NCI-H510A (cell line): ENCODE measurements at places on chromosomes 12 and 14.

DNA sequence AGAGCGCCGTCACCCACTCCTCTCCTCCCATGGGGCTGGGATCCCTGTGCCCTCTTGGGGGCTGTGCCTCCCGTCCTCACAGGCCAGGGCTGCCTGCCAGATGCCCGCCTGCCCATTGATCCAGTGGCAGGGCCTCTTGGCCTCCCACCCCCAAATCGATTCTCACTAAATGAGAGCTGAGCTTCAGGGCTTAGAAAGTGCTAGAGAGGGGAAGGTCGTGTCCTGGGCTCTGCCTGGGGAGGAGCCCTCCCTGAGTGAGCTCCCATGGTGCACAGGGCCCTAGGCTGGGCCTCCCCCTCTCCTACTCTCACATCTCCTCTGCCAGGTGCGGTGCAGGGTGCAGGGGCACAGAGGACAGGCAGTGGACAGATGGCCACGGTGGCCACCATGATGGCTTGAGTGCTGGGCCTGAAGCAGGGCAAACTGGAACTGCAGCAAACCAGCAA is 9.2 kb downstream of the BEGAIN start:
- DNase-seq, result no peak

GRCh38 chr12:101174541-101174940 is 35.5 kb downstream of the SLC5A8 start:
- no peak for DNase-seq

DNA sequence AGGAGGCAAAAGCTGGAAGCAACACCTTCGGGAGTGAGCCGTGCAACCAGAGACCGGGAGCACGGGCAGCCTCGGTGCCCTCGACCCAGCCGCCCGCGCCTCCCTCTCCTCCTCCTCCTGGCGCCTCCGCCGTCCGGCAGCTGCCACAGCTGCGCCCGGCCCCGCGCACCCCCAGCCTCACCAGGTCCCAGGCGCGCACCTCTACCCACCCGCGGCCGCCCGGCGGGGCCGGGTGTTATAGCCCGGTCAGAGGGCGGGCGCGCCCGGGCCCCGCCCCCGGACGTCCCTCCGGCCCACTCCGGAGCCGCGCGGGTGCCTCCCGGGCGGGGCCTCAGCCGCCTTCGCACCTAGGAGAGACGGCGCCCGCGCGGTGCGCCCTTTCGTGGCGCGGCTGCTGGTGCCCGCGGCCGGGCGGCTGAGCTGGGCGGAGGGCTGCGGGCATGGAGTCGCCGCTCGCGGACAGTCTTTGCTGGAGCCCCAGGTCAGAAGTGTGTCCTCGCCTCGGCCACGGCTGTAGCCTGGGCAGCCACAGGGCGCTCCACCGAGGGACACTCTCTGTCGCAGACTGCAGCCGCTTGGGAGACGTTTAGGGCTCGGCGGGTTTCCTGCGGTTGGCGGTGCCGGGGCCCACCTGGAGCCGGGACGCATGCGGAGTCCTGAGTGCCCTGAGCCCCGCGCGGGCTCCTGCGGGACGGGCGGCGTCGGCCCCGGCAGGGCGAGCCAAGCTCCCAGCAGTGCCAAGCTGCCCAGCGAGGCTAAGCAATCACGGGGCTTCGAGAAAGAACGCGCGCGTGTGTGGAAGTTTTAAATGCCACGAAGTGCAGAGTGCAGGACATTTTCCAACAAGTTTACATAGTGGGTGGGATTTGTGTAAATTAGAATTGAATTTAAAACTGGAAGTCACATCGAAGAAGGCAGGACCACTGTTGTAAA is at the start of gene CPM:
CPM (minus strand) TSS at position 211 of the 933 bp plus-strand sequence. CDS start 334 bp downstream, outside the sequence.
- DNase-seq, result peak; percentile 78

DNA sequence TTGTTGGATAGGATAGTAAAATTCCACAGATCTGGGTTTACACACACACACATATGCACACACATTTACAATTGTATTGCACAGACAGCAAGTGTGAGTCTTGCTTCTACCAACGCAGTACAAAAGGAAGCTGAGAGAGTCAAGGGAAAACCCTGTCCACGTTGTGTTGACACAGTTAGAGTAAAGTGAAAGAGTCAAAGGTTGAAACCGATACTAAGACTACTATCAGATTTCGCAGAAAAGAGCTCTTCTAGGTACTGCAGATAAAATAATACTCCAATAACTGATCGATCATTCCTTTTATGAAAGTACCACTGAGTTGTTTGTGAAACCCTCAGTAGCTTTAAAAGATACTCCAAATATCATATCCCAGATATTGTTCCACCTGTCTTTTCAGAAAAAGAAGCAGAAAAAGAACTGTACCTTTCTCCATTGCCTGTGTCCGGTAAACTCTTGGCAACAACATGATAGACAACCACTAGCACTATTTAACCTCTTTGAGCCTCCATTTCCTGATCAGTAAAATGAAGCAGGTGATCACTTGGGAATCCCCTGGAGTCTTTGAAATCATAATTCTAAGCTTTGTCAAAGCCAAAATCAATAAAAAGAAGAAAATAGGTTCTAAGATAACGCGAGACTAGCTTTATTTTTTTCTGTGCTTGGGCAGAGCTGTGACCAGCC is 224.6 kb upstream of the FOXN3 start:
- no peak for DNase-seq

GRCh38 chr14:24314377-24315193 is 3.3 kb downstream of the LTB4R start:
- DNase-seq, result no peak

DNA sequence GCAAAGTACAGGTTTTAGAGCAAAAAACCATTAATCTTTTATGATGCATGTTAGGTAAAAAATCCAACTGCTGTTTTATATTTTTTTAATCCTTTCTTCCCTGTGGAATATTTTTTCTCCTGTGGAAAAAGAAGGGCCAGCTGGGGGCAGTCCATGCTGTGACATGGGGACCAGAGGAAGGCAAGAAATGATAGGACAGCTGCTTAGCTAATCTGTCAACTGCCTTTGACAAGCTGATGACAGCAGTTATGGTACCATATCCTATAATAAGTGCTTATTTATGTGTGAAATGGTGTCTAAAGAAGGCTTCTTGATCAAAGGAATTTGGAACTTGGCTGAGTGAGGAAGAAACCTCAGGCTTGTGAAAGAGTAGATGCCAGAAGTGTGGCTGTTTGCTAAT is 452.4 kb upstream of the NOVA1 start:
- no peak for DNase-seq

DNA sequence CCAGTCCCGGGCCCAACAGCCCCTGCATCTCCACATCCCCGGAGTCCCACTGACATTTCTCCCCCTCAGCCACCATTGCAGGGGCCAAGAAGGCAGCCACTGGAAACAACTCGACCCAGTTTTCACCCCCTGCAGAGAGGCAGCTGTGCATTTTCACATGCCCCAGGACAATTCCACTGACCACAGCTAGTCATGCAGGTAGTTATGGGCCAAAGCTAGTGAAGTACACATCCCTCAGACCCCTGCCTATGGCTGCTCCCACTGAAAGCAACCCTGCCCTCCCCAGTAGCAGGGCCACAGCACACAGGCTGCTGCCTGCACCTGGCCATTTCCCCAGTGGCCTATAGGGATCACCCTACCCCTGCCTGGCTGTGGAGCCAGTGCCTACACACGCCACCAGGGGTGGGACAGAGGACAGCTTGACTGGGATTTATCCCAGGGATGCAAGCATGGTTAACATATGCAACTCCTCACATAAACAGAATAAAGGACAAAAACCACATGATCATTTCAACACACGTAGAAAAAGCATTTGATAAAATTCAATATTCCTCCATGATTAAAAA is 154.0 kb downstream of the NDUFA12 start:
- DNase-seq, result no peak

DNA sequence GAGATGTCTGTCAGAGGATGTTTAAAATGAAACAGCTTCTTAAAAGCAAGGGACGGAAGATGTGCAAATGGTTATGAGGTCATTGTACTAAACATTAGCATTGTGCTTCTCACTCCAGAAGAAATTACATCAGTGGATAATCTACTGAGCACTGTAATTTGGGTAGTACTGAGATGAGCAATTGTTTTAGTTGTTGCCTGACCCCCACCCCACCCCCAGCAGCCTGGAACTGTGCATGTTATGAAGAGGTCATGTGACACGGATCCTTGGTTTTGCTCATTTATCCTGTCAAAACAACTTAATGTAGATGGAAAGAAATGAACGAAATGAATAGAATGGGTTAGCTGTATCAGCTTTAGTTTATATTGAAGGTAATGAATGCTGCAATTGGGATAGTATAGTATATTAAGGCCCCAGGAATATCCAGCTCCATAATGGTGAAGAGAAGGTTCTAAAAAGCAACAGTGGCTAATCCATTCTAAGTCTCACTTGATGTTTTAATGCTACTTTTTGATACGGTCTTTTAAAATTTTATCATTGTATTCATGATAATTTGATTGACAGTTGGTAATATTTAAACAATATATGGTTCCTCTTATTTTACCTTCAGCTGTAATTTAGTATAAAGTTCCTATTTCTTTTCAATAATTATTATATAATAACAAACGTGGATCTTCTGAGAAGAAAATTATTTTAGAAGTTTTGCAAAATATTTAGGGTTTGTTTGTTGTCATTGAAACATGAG is 58.5 kb downstream of the WNK1 start:
- no peak for DNase-seq

GRCh38 chr12:11738450-11738849 is 89.0 kb downstream of the ETV6 start:
- DNase-seq, result no peak

DNA sequence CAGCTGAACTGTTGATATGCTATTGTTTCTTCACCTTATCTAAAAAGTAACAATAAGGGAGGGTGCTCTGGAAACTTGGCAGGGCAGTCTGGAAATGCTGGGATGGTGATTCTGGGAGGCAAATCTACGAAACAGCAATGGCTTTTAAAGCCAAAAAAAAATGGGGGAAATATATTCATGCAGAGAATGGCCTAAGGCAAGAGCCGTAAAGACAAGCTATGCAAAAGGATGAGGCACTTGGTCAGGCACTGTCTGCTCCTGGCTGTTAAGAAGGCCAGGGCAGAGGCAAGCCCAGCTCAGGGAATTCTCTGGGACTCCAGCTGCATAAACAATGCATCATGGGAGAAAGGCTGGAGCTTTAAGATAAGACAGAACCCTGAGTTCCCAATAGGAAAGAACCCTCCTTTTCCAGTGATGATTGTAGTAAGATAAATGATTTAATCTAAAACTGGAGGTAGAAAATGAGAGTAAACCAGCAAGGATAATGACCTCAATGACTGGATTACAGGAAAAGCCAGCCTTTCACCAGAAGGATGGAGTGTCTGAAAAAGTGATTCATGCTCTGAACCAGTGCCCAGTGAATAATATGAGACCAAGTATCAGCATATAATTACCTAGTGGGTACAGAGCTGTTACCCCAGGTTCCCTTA is 46.0 kb downstream of the ITPR2 start:
- DNase-seq, result no peak

DNA sequence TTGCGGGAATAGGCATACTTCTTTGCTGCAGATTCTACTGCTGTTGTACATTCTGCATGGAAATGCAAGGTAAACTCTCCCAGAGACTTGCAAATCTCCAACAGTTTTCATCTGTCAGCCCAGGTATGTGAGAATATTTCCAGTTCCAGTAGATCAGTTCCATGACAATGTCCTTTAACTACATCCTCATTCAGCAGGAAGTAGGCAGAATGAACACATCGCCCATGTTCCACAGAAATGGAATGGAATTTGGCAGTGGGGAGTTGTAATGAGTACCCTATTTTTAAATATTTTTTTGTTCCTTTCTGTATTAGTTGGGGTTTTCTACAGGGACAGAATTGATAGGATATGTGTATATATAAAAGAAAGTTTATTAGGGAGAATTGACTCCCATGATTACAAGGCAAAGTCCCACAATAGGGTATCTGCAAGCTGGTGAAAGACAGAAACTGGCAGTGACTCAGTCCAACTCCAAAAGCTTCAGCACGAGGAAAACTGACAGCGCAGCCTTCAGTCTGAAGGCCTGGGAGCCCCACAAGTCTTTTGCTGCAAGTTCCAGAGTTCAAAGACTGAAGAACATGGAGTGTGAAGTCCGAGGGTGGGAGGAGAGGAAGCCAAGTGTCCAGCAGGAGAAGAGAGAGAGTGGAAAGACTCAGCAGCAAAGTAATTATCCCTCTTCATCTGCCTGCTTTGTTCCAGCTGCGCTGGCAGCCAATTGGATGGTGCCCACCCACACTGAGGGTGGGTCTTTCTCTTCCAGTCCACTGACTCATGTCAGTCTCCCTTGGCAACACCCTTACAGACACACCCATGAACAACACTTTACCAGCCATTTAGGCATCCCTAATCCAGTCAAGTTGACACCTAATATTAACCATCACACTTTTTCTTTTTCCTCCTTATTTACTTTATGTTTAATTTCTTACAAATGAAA is 110.4 kb upstream of the SCAF11 start:
- no peak for DNase-seq

DNA sequence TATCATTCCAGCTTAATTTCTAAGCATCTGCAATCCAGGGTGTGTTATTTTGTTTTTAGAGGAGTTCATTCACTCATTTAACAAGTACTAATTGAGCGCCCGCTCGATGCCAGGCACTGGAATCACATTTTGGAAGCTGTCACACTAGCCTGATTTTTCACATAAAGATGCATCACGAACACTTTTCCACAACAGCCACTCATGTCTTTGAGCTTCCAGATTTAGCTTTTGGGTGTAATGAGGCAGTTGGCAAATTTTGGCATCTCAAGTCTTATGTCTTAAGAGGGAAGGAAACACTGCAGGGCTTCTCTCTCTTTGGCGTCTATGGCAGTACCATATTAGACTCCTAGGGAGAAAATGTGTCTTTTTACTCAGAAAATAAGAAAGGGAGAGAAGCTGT is 14.0 kb downstream of the NRXN3 start:
- no peak for DNase-seq

- DNase-seq, result no peak
Observed at GRCh38 chr14:77565994-77566305, 50.5 kb downstream of the SPTLC2 start.

DNA sequence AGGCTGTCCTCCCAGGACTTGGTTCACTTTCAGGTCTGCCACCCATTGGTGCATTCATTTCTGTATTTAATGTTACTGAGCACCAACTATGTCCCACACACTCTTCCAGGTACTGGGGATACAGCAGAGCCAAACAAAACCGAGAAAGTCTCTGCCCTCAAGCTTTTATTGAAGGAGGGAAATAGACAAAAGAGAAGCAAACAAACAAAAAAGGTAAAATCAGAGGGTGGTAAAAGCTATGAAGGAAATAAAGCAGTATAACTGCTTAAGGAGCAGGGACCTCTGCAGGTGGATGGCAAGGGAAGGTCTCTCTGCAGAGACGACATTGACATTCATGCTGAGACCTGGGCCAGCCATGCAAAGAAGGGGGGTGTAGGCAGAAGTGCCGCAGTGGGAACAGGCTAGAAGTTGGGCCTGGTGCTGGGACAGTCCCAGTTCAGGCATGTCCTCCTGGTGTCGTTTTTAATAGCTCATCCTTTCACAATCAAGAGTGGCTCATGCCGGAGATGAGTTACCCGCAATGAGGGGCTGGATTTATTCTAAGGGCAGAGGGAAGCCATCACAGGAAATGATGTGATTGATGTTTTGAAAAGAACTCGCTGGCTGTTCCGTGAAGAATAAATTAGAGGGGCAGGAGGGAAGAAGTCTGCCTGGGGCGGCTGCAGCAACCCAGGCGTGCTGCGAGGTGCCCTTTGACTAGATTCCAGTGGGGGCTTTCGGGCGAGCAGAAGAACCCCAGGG is 72.8 kb downstream of the IRF2BPL start:
- DNase-seq, result no peak

GRCh38 chr14:55625481-55625880 is 45.5 kb downstream of the KTN1 start:
- DNase-seq, result no peak
